Activated naive CD4-positive, alpha-beta T cell treated with anti-CD3 and anti-CD28 coated beads, Interleukin-2, amount 50 U/mL, for 72 hours (primary cell): ENCODE measurements at places on chromosomes 1 and 21. TPM values are rescaled to one million over a fixed set of nuclear protein-coding genes. Genes with fewer than 3 reads are reported as not detected.

The IGFN1 gene
- total RNA-seq, result not detected

DNA sequence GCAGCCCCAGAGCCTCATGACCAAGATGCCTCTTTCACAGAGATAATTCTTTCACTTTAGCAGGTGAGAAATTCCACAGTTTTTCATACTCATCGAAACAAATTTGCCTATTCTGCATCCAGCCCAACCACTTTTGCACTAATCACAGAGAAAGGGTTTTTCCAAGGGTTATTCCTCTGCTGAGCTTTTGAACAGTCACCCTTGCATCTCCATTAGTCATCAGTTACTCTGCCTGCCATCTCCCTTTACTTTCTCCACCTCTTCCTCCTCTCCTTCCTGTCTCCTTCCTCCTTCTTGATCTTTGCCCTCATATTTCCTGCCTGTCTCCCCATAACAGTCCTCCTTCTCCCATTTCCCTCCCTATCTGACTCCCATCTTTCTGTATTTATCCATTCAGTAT is 43.9 kb downstream of the FH start:
- DNase-seq, result no peak

GRCh38 chr1:1242461-1243265 is 3.9 kb downstream of the C1QTNF12 start:
- no peak for DNase-seq

GRCh38 chr1:38190983-38191382 is 144.4 kb upstream of the POU3F1 start:
- DNase-seq, result no peak

DNA sequence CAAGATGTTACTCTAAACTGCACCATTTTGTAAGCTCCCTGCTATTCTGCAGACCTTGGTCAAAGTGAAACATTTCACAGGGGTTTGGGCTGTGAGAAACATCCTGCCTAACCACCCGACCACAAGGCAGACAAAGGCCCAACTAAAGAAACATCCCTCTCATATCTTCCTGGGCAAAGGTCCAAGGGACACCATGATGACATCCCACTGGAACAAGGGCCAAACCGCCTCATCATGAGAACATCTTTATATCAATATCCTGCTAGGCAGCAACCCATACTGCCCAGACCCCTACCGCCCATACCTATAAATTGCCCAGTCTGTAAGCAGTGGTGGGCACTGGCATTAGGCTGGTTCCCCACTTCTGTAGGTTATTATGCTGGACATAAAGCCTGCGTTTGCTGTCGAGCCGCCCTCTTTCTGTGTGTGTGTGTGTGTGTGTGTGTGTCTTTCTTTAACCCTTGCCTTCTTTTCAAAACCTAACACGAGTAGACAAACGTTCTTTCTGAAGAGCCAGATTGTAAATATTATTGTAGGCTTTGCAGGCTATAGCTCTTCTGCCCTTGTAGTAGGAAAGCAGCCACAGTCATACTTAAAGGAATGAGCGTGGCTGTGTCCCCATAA is 1.0 kb upstream of the PPIE start:
- no peak for DNase-seq

GRCh38 chr1:158257888-158258287 is 3.7 kb downstream of the CD1A start:
- no peak for DNase-seq

The OVAAL gene
- not detected for total RNA-seq

The LIN28A gene
- not detected for total RNA-seq

DNA sequence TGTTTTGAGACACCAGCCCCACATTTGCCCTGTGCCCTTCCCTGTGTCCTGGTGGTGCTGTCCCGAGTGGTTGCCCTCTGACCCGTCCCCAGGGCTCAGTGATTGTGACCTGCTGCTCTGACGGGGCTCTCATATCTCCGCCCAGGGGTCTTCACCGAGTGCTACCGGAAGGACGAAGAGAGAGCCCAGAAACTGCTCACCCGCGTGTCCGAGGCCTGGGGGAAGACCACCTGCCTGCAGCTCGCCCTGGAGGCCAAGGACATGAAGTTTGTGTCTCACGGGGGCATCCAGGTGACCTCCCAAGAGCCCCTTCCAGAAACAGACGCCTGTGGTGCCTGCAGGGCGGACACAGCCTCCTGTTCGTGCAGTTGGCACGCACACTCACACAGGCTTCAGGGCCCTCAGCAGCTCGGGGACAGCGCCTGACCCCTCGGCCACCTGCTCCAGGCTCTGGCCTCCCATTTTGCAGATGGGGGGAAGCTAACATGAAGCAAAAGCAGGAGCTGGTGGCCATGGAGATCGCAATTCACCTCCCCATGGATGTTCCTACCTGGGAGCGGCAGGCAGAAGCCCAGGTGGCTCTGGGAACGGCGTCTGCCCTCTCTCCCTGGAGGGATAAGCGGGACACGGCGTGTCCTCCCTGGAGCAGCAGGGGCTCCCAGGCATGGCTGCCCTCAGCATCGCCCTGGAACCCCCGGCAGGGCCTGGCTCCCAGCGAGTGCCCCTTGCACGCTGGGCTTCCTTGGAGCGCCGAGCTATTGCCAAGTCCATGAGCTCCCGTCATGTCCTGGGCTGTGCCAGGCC is 45.9 kb downstream of the TRPM2 start:
- peak; percentile 52 for DNase-seq

GRCh38 chr1:173400387-173400995 is 76.6 kb upstream of the PRDX6 start:
- DNase-seq, result no peak

The S100A8 gene
- not detected for total RNA-seq
